ENCODE measurements at places on chromosomes 16 and 17.
A peak's percentile ranks its signal among the peaks of the same experiment; 100 is the strongest.

DNA sequence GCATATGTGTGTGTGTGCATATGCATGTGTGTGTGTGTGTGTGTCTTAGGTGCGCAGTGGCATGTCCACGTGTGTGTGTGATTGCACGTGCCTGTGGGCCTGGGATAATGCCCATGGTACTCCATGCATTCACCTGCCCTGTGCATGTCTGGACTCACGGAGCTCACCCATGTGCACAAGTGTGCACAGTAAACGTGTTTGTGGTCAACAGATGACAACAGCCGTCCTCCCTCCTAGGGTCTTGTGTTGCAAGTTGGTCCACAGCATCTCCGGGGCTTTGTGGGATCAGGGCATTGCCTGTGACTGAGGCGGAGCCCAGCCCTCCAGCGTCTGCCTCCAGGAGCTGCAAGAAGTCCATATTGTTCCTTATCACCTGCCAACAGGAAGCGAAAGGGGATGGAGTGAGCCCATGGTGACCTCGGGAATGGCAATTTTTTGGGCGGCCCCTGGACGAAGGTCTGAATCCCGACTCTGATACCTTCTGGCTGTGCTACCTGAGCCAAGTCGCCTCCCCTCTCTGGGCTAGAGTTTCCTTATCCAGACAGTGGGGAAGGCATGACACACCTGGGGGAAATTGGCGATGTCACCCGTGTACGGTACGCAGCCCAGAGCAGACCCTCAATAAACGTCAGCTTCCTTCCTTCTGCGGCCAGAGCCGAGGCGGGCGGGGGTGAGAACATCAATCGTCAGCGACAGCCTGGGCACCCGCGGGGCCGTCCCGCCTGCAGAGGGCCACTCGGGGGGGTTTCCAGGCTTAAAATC lies 47.6 kb downstream of the IL21R start:
- DNase-seq, result no peak

GRCh38 chr17:81298325-81298990 lies 3.4 kb upstream of the SLC38A10 start:
- DNase-seq, result no peak

DNA sequence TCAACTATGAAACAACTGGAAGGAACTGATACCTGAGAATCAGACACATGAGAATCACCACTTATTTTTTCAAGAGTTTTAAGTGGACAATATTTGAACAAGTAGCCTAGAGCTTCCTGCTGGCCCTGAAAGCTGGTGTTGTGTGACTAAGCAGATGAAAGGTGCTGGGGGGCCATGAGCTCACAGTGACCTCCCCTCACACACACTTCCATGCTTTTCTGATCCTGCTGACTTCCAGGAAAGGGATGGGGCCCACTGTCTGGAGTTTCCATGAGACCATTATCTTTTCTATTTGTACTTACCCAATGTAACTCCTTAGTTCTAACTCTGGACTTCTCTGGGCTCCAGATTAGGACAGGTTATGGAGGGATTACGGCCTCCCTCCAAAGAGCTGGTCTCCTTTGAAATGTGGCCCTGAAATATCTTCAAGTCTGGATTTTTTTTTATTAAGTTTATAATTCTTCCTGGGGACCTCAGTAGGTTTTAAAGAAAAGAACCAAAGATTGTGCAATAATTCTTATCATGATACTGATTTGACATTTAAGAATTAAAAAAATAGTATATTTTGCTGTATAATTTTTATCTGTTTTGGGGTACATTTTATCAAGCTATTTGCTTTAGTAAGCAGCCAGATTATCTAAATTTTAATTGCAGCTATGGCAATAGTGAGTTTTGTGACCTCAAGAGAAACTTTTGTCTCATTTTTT lies 4.9 kb downstream of the CAPNS2 start:
- DNase-seq, result peak; percentile 8

GRCh38 chr16:2852003-2852730 lies 5.8 kb downstream of the PRSS22 start:
- DNase-seq, result no peak

DNA sequence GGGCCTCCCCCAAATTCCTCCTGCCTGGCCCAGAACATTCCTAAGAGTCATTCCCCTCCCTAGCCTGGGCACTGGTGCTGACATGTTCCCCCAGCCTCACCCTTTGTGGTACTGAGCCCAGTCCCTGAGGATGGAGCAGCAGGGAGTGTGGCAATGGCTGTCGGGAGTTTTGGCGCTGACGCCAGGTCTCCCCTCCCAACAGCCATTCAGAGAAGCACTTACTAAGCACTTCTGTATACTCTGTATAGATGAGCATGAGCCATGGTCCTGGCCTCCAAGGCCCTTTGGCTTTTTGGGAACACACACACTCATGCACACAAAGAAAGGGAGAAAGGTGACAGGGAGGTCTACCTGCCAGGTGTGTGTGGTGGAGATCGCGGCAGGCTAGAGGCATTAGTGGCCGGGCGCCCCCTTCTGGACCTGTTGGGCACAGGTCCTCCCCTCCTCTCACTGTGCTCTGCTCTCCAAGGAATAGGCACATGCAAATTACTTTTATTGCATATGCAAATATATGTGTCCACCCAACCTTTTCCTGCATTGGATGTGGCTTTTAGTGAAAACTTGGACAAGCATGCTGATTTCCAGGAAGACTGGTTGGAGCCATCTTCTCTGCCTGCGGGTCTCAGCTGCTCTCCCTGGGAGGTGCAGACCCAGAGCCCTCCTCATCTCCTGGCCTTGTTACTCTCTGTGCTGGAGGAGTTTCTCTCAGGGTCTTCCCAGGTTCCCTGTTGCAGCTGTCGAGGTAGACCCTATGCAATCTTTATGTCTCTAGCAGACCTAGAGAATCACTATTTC lies 17.4 kb upstream of the C17orf107 start:
- peak; percentile 76 for DNase-seq

GRCh38 chr16:12431561-12431960 lies 372.1 kb downstream of the CPPED1 start:
- DNase-seq, result no peak

DNA sequence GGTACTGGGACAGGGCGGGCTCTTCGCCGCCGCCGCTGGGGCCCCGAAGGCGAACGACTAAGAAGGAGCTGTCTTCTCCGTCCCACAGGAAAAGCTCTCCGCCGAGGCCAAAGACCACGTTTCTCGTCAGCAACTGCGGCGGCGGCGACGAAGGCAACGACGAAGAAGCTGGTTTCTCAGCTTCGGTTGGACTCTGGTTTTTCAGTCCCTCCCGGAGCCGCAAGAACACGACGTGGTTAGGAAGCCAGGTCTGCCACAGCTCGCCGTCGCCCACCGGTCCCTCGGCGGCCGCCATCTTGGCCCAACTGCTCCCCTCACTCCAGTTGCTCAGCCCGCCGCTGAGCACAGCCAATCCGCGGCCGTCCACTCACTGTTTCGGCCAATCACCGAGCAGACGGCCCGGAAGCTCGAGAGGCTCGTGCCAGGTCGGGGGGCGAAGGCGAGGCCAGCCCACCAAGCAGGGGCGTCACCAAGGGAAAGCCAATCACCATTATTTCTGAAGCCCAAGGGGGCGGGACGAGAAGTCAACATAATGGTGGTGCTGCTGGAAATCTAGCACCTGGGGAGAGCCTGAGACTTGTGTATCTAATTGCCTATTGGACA lies at the start of gene NUP88:
TSS of gene NUP88 (minus strand) at position 307 of the 603 bp plus-strand sequence. CDS start at position 295, 12 bp downstream.
- DNase-seq, result peak; percentile 93

DNA sequence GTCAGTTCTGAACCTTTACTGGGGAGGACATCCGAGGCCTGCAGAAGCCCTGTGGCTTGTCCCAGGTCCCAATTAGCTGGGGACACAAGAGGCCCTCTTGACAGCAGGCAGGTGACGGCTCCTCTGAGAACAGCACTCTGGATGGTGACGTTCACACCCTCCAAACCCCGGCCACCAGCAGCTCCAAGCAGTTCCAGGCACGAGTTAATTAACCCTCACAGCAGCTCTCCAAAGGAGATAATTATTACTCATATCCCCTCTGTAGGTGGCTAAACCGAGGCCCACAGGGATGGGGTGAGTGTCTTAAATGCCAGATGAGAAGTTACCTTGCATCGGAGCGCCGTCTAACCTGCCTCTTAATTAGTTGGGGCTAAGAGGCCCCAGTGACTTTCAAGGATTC lies 168.9 kb upstream of the CIBAR2 start:
- no peak for DNase-seq

- DNase-seq, result peak; percentile 96
Measured at GRCh38 chr17:76394166-76394565, 9.8 kb downstream of the SPHK1 start.

- DNase-seq, result peak; percentile 86
Measured at GRCh38 chr17:66702106-66702936, 132.6 kb upstream of the CACNG5 start.

DNA sequence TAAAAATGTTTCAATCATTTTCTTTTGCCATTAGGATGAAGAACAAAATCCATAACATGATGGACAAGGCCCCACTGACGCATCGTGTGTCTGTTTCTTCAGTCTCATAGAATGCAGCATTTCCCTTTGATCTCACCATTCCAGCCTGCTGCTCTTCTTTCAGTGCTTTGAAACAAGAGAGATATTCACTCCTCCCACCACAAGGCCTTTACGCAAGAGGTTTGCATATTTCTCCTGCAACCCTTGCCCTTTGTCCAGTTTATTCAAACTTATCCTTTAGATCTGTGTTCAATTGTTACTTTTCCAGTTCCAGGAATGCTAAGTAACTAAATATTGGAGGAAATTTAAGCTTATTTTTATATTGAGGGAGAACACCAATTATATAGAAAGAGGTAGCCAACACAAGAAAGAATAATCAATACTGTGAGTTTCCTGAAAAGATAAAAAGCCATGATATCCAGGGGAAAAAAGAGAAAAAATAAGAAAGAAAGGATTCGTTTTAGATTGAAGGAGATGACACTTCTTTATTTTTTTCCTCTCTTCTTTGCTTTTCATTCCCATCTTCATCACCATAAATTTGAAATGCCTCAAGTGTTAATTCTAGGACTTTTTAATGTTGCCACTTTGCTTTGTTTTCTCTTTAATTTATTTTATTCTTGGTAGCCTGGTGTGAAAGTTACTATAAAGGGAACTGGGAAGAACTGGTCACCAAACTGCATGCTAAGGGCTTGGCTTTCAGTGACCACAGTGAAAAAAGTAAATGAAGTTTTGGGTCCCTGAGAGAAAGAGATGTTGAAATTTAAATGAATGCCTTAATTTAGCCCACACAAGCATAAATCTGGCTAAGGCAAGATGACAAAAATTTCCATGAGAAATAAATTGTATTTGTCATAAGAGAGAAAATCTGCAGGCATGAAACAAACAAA lies 102.1 kb downstream of the KIF2B start:
- DNase-seq, result no peak

- DNase-seq, result no peak
Measured at GRCh38 chr17:74477411-74477810, 11.0 kb downstream of the CD300A start.

DNA sequence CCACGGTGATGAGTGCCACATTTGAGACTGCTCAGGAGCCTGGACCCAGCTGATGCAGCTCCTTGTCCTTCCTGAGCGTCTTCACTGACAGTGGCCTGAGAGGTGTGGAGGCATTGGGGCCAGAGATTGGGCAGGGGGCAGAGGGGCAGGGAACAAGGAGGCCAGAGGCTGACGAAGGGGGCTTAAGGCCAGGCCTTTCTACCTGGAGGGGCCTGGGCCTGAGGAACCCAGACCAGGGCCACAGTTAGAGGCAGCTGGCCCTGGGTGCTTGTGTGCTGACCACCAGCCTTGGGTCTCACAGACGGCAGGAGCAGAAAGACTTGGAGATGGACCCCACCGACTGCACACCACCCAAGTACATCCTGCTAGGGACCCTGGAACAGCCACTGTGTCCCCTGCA lies 168.2 kb upstream of the ZNF267 start:
- no peak for DNase-seq

GRCh38 chr17:68462381-68463210 lies 5.3 kb upstream of the WIPI1 start:
- peak; percentile 92 for DNase-seq

GRCh38 chr16:57147381-57148221 lies 38.2 kb downstream of the PSME3IP1 start:
- DNase-seq, result peak; percentile 51

DNA sequence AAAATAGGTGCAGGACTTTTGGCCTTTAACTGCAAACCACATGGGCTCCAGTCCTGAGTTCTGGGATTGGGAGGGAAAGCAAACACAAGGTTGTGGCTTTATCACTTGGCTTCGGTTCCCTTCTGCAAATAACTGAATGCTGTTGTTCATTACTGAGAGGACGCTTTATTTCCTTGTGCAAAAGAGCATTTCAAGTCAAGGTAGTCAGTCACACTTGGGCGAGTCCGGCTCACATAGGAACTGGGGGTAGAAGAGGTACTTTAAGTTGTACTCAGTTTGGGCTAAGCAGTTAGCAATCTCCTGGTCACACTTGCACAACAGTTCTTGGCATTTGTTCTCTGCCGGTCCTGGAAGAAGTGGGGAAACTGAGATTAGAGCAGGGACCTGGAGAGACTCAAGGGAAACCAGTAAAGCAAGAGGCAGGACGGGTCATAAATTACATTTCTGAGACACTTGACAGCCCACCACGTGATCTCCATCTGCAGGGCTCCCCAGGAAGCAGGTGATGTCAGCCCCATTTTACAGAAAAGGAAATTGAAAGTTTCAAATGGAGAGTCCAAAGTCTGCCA lies 21.6 kb downstream of the PLA2G10 start:
- no peak for DNase-seq

DNA sequence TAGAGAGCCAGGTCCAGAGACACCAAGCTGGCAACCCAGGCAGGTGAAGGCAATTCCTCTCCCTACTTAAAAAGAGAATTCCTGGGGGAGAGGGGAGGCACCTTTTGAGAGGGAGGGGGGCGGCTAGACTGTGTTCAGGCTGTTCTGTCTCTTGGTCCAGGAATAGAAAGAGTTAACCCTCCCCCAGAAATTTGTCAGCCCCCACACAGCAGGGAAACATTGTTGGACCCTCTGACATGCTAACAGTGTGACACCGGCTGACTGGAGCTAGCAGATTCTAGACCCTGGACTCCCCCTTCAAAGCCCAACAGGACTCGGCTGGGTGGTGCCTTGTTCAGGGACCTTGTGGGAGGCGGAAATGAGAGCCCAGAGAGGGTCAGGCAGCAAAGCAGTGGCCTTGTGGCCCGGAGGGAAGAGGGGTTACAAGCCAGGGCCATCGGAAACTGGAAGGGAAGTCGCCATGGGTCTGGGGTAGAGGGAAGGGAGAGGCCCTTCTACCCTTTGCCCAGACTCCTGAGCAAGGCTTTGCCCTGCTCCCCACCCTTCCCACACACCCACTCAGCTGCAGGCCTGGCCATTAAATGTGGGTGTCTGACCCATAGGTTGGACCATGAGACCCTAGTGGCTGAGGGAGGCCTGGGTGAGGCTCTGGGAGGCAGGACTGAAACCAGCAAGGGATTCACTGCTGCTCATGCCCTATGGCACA lies 44.6 kb downstream of the RAI1 start:
- no peak for DNase-seq

DNA sequence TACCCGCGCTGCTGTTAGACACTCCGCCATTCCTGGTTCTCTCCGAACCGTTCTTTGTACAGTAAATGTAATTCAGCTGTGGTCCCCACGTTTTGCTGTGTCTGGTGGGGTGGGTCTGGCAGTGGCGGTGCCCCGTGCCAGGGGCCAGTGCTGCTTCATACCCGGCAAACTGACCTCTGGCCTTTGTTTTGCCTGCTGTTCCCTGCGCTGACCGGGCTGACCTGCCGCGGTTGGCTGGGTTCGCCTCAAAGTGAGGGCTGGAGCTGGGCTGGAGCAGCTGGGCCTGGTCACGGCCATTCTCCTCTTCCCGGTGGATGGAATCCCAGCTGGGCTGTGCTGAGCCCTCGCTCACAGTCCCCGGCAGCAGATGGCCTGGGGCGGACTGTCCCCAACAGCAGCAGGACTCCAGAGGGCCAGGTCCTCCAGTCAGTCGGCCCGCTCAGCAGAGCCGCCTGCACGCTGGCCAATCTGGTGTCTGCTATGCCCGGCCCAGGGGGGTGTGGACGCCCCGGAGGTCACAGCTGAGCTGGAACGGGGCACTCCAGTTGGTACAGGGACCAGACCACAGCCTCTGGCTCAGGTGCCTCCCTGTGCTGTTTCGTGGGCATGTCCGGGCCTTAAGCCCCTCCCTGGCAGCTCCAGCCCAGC lies 1.5 kb upstream of the WFIKKN1 start:
- no peak for DNase-seq

Measured in epithelial cell of esophagus (primary cell).